ENCODE measurements at places on chromosomes 3 and 15.

DNA sequence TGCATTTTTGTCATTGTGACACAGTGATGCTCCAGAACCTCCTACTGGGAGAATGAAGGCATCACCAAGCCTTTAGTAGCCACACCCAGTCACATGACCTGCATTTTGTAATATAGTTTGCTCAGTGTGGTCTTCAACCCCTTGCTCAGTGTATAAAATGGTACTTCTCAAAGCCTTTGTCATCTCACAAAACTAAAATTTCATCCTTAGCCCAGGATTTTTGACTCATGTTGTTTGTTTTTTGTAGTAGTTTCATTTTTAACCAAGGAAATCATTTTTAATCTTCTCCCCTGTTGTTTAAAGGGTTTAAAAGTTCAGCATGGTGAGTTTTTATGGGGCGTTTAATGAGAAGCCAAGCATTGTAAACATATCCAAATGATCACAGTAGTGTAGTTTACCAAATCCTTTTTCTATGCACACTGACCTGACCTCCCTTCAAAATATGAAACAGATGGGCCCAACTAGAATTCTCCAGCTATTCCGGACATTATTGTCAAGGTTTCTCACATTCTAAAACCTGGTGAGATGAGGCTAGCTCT, 123.5 kb upstream of the IL12A start:
- DNase-seq = no peak

DNA sequence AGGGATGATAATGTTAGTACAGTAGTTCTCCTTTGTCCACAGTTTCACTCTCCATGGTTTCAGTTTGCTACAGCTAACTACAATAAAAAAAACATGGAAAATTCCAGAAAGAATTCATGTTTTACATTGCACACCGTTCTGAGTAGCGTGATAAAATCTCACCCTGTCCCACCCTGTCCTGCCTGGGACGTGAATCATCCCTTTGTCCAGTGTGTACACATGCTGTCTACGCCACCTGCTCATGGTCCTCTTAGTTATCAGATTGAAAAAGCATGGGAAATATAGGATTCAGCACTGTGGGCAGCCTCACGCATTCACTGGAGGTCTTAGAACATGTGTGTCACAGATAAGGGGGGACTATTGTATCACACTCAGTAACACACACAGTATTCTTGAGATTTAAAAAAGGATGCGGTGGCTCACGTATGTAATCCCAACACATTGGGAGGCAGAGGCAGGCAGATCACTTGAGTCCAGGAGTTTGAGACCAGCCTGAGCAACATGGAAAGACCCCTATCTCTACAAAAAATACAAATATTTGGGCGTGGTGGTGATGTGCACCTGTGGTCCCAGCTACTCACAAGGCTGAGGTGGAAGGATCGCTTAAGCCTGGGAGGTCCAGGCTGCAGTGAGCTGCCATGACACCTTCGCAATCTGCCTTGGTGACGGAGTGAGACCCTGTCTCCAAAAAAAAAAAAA, 8.7 kb upstream of the FLNB start:
- DNase-seq = no peak

DNA sequence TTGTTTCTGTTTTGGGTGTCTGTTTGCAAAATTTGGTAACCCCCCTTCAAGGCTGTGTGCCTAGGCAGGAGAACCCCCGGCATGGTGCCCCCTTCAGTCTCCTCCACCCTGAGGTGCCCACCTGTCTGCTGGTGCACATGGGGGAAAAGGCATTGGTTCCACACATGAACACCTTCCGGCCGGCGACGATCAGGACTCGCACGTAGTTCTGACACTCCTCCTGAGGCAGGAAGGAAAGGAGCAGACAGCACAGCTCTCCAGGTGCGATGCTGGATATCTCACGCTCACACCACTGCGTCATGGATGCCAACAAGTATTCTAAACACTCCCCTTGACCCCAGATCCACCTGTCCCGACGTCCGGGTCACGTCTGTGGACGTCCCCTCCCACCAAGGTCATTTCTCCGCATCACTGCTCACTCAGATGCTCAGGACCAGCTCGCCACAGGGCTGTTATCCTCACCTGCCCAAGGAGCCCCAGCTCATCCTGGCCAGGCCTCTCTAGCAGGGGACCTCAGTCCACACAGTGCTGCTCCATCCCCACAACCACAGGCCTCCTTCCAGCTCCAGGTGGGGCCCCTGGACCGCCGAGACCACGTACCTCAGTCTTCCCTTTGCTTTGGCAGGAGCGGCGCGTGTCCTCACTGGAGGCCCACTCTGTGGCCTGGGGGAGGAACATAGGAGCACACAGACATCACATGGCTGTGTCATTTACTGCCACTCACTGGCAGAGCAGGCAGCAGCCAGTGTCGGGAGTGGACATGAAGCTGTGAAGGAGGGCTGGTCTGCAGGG, 99.0 kb downstream of the SEMA5B start:
- no peak for DNase-seq

GRCh38 chr3:37667335-37667734, 194.3 kb upstream of the CTDSPL start:
- DNase-seq = no peak

DNA sequence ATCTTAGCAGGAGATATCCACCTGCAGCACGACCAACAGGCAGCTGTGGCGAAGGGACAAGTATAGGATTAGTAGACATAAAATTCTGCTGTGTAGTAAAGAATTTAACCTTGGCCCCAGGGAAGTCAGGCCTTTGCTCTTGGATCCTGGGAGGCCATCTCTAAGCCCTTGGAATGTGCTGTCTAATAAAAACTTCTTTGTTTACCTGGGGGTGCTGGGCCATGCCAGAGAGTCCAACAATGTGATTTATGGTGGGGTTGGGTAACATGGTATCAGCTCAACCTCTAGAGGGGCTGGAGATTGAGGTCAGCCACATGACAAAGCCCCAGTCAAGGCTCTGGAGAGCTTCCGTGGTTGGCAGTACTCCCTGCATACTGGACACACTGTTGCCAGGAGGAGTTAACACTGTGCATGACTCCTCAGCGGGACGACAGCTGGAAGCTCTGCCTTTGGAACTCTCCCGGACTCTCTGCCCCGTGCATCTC, 52.4 kb downstream of the HEG1 start:
- DNase-seq = no peak

DNA sequence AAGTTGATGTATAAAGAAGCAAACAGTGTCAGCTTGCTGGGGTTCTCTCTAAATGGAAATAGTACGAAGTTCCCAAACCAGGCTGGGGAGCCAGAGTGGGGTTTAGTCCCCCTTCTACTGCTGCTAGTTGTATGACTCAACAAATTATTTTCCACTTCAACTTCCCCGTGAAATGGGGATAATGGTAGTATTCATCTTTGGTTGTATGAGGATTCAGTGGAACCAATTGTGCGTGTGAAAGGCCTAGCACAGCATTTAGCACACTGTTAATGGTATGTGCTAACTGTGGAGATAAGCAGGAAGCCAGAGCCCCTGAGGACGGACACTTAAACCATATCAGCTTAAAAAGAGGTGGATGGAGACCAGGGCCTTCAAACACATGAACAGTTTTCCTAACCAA, 4.2 kb downstream of the SORD start:
- DNase-seq = no peak

DNA sequence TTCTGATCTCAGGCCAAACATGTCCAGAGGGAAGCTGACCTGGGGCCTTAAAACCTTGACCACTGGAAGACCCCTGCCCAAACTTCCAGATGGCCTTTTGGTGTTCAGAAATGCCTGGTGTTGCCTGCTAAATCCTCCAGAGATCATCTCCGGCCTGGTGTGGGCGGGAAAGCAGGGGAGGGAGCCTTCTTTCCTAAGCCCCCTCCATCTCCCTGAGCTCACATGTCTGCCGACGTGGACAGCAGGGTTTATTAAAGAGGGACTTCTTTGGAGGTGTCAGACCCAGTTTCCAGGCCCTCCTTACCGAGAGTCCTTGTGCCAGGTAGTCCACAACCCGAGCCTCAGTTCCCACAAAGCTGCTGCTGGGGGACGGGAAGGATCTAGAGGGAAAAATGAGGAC, 55.9 kb upstream of the SLC6A1 start:
- no peak for DNase-seq

GRCh38 chr3:104596551-104596950, 770.2 kb upstream of the ALCAM start:
- DNase-seq = peak; percentile 76

DNA sequence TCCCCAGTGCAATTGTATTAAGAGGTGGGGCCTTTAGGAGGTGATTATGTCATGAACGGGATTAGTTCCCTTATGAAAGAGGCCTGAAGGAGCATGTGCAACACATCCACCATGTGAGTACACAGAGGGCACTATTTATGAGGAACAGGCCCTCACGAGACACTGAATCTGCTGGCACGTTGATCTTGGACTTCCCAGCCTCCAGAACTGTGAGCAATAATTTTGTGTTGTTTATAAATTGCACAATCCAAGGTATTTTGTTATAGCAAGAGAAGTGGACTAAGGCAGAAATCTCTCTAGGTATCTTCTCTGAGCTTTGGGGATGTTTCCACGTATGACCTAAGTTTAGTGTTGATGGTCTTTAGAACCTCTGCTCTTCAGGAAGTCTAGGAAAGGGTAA, 149.3 kb upstream of the CBLB start:
- DNase-seq = no peak

DNA sequence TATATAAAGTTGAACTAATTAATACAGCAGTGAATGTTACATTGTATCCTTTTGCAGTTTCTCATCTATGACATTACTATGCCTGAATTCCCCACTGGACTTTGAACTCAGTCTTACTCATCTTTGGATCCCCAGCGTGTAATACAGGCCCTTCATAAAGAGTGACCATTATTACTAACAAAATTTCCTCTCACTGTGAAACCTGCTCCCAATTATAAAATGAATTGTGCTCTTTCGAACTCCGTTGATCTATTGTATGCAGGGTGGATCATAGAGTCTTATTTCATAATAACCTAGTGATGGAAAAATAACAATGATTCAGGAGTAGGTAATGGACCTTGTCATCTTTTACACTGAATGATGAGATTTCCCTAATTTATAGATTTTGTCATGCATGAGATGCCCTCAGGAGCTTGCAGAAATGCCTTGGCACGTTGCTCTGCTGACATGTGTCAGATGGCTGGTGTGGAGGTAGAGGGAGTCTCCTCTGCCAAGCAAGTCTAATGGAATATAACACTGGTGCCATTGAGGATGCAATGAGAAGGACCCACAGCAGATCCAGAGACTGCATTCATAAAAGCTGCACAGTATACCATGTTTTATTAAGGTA, 25.5 kb downstream of the B3GNT5 start:
- no peak for DNase-seq

DNA sequence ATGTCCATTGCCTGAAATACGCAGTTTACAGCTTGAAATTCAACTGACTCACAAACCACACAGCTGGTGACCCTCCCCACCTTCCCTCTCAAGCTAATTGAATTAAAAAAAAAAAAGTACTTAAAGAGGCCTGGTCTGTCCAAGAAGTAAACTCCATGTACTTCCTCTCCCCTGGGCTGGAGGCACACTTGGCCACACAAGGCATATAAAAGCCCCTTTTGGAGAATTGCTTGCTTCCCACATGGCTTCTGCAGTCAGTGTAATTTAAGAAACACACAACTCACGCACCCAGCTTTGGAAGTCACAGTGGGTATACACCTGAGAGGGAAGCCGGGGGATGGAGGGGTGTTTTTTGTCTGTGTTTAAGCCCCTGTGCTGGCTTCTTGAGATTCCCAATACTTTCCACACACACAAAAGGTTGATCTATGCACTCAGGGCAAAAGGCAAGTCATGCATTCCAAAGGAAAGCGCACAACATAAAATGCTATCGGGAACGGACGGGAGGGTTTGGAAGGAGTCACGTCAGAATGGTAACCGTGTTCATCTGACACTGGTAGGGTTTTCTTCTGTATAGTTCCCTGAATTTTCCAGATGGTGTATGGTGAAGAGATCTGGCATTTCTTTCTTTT, 106.6 kb upstream of the ALDH1A3 start:
- DNase-seq = peak; percentile 89

DNA sequence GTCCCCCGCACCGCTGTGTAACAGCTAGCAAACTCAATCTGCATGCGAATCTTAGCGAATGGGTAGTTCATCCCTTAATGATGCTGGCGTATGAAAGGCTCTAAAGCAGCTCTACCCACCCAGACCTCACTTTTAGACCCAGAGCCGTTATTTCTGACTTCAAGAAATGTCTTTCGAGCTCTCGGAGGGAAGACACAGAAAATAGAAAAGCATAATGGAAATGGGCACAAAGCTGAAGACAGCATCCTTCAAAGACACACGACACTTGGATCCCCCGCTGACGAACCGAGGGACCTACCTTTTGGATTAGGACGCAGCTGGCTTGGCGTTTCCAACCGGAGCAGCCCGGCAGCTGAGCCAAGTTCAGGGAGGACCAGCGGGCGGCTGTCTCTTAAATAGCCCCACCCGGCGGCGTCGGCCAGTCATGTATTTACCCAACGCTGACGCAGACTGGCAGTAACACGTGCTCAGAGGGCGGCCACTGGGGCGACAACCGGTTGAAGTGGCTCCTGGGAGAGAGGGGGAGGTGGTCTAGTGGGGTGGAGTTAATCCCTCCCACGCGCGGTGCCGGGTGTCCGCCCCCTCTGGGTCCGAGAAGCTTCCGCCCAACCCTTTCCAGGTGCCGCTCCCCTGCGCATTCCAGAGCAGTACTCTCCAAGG, 1.5 kb downstream of the CCK start:
- DNase-seq = peak; percentile 29

DNA sequence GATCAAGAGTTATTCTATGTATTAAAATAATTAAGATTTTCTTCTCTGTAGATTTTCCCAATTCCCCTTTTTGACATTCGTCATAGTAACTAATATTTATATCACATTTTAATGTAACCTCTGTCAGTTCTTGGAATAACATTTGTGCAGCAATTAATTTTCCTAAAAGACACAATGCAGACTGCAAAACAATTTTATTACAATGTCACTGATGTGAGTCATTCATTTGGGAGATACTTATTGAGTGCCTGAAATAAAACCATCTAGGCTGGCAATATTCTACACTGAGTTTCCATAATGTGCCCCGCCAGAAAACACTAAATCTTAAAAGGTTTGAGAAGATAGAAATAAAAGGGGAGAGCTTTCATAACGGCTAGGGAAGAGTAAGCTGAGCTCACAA, 6.7 kb upstream of the USP13 start:
- DNase-seq = no peak

DNA sequence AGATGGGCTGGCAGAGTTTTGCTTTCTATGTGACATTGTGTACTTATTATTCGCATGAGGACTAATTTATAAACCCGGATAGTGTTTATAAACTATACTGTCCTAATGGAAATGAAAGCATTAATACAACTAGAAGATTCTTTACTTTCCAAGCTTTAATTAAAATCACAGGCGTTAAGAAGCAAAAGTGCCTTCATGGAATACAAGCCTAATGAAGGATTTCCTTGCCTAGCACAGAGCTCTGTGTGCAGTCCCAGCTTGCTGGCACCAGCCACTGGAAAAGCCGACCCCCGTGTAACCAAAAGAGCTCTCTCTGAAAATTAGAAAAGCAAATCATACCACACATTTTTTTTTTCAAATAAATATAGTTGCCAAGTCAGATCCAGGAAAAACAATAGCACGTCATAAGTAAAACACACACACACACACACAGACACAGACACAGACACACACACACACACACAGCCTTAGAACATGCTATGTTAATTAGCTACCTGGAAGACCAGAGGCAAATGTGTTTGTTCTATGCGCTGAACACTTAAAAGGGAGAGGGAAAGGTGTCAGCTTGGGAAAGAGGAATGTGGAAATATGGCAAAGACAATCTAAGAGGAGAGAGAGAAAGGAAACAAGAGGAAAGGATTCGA, 1084.2 kb downstream of the TUSC7 start:
- DNase-seq = no peak

Measured in NCI-H524 (cell line).